H54 (cell line): ENCODE measurements at places on chromosomes 5 and 9.

DNA sequence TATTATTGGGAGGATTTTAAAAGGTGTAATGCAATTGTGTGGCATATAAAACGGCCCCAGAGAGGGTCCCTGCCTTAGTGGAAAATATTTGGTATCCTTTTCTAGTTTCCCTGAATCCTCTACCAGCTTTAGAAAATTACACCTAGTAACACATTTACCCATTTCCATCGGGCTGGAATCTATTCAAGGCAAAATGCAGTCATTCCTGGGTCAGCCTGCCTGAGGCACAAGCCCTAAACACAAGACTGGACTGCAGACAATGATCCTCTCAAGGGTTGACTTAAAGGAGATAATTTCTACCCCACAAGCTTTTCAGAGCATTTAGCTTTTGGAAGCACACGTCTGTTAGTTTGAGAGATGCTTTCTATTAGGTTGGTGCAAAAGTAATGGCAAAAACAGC is 124.4 kb upstream of the ADAMTSL1 start:
- DNase-seq, result no peak

- DNase-seq, result no peak
Observed at GRCh38 chr5:167352801-167353200, 938.6 kb upstream of the WWC1 start.

GRCh38 chr5:52880541-52880940 is 92.8 kb downstream of the ITGA1 start:
- DNase-seq, result no peak

DNA sequence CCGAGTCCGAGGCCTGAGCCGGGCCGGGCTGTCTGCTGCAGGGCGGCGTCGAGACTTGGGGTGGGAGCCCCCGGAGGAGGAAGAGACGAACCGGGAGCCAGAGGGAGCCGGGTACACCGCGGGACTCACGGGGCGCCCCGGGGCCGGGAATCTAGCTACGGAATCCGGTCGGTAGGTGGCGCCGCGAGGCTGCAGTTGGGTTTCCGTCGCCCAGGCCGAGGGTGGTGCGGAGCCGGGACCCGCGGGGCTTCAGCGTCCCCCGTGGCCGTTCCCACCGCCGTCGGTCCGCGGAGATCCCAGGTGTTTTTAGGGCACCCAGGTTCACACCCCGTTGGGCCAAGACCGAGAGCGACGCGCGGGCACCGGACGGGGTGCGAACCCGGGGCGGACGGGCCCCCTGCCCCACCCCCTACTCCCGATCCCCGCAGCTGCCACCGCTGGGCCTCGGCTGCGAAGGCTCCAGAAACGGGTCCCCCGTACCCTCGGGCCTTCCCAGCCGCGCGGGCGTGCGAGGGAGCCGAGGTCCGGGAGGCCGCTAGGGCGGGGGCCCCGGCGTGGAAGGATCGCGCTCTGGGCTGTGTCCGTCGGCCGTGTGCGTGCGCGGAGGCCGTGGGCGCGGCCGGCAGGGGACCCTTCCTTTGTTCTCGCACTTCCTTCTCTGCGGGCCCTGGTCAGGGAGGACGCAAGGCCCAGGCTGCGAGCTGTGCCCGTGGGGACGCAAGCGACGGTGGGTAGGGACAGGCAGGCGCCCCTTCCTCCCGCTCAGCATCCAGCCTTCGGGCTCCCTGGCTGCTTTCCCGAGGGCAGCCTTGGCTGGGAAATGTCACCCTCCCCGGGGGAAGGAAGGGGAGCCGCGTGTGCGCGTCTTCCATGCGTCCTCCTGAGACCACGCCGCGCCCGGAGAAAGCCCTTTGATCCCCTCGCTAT is 146.6 kb downstream of the GAPVD1 start:
- DNase-seq, result peak; percentile 97

GRCh38 chr5:107673039-107673367 is 2.3 kb upstream of the EFNA5 start:
- DNase-seq, result no peak

GRCh38 chr9:129320575-129321285 is 142.7 kb upstream of the IER5L start:
- DNase-seq, result no peak

GRCh38 chr5:9596824-9597223 is 33.3 kb downstream of the TAS2R1 start:
- DNase-seq, result no peak

GRCh38 chr9:72814083-72814597 is 138.7 kb downstream of the ALDH1A1 start:
- DNase-seq, result no peak

- DNase-seq, result no peak
Observed at GRCh38 chr5:148585988-148586387, 68.3 kb downstream of the HTR4 start.

- DNase-seq, result no peak
Observed at GRCh38 chr9:70557661-70558369, 143.4 kb upstream of the KLF9 start.

- no peak for DNase-seq
Observed at GRCh38 chr5:68455216-68455615, 239.7 kb downstream of the PIK3R1 start.

DNA sequence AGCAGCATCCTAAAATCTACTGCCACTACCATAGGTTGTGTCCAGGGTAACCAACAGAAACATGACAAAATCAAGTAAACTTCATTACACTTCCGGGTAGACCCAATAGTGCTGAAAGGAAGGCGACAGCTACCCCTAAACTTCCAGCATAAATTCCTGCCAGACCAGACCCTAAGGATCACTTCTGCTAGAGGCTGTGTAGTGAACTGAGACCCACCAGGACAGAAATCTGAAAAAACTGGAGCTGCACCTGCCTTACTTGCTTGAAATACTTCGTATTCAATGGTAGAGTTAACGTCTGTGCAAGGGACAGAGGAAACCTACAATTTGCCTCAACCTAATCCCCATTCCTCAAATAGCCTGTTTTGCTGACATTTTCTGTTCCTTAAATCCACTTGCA is 1.0 kb upstream of the SECISBP2 start:
- no peak for DNase-seq

GRCh38 chr9:35628389-35628991 is 10.3 kb upstream of the CD72 start:
- no peak for DNase-seq

DNA sequence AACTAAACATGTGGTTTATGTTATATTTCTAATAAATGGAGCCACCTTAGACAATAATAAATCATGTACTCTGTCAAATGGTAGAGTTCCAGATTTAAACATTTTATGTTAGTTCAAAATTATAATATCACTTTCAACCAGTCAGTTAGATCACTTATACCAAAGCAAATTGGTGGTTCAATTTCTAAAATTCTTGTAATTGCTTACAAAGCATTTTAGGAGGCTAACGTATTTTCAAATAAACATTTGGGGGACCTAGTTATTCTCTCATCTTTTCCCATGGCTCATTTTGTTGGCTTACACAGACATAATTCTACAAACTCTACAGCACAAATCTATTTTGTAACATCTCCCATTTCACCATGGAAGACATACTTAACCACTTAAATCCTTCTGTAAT is 39.9 kb downstream of the EDIL3 start:
- DNase-seq, result no peak

DNA sequence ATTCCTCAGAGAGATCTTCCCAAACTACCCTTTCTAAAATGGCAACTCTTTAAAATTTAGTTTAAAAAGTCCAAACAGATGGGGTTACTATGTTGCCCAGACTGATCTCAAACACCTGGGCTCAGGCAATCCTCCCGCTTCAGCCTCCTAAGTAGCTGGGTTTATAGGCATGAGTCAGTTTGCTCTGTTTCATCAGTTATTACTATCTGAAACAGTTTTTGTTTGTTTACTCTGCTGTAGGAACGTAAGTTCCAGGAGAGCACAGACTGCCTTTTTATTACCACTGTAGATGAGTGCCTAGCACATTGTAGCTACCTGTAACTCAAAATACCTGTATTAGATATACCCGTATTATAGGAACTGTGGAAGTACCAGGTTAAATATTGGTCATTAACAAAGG is 89.4 kb downstream of the UHRF2 start:
- DNase-seq, result no peak

DNA sequence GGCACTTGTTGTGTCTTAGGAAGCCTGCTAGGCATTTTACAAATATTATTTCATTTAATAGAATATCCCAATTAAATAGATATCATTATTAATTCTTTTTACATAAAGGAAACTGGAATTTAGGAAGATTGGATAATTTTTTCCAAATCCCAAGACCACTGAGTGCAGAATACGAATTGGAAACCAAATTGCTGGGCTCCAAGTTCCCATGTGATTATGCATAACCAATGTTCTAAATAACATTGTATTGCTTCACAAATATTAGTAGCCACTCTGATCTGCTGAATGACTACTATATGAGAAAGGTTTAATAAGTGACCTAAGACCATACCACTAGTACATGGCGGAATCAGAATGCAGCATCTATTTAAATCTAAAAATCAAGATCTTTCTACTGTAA is 57.7 kb downstream of the ALDH1A1 start:
- no peak for DNase-seq

GRCh38 chr9:88925481-88925880 is 65.8 kb upstream of the S1PR3 start:
- DNase-seq, result no peak

- DNase-seq, result no peak
Observed at GRCh38 chr5:168779333-168779732, 200.2 kb upstream of the PANK3 start.

DNA sequence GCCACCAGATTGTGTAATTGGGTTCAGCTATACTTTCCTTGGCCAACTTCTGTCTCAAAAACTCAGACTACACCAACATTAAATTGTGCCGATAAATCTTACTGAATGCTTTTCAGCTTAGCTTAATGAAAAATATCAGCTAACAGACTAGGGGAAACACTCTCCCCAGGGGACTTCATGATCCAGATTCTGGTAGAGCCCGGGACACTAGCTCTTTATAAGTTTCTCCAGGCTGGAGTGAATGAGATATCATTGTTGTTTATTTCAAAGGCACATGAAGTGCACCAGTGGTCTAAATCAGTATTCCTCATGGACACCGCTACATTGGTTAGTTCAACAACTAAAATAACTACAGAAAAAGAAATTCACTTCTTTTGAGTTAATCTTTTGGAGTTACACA is 10.5 kb upstream of the LHFPL2 start:
- no peak for DNase-seq

DNA sequence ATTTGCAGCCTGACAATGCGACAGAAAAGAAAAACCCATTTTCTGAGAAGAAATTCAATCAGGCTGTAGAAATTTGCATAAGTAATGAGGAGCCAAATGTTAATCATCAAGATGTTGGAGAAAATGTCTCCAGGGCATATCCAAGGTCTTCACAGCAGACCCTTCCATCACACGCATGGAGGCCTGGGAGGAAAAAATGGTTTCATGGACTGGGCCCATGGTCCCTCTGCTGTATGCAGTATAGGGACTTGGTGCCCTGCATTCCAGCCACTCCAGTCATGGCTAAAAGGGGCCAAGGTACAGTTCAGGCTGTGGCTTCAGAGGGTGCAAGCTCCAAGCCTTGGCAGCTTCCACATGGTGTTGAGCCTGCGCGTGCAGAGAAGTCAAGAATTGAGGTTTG is 73.3 kb downstream of the CCDC192 start:
- no peak for DNase-seq

GRCh38 chr5:76542887-76543690 is 80.1 kb downstream of the F2RL2 start:
- no peak for DNase-seq

DNA sequence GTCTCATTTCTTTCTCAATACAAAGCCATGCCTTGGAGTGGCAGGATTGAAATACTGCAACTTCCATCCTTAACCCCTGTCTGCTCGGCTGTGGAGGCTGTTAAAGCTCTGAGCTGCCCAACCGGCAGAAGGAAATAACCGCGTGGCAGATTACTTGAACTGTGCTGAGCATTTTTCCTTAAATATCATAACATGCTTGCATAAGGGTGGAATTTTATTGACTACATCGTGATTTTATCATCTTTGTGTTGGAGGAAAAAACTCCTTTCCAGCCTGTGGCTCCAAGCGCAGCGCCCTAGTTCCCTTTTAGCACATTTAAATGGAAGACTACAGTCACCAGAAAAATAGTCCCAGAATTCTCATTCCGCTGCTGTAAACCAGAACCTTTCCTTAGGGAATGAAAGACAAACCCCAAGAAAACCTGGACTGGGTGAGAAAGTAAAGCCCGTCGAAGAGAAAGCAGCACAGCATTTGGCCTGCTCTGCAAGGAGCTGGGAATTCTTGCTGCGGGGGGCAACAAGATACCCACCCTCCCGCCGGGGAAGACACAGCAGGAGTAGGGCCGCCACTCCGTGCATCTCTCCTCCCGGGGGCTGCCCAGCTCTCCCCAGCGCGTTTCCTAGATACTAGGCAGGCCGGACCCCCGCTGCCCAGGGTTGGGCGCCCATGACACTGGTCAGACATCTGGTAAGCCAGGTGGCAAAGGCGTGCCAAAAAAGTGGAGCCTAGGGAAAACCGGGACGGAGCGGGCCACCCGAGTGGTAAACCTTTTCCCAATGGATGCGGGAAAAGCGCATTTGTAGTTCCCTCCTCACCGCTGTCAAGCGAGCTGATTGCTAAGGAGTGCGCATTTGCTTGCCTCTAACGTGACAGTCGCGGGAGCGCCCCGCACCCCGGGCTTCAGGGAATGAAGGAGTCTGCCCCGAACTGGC is 1.3 kb downstream of the SHC3 start:
- no peak for DNase-seq

DNA sequence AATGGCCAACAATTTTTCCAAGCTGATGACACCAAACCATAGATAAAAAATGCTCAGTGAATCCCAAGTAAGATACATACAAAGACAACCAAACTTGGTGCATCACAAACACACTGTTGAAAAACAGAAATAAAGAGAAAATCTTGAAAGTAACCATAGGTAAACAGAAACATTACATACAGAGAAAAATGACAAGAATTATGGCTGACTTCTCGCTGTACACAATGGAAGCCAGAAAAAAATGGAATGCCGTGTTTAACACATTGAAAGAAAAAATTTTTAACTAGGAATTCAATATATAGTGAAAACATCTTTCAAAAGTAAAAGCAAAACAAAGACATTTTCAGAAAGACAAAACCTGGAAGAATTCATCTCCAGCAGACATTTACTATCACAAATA is 20.6 kb downstream of the DAP start:
- DNase-seq, result no peak

DNA sequence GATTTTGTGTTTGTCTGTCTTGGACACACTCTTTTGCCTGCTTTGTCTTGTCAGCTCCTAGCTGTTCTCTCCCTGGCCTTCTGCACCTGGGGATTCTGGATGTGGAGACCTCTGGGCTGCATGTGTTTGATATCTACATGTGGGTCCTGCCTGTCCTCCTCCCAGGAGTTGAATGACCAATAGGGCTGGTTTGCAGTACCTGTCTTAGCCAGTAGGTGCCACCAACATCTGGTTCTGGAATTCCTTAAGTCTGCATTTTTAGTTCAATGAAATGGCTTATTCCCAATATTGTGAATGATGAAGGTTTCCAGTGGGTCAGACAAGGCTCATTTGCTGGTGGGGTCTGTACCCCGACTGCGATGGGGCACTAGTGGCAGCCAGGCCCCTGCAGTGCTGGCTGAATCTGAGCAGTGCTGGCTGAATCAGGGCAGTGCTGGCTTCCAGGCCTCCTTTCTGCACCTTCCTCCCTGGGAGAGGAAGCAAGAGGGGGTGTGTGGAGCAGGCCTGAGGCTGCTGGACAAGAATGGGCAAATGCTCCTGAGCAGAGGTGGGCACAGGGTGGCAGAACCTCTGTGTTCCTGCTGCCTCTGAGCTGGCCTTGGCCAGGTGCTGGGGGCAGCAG is 73.3 kb downstream of the RXRA start:
- no peak for DNase-seq
